ENCODE measurements at places on chromosomes 16 and 17. TPM values are rescaled to one million over a fixed set of nuclear protein-coding genes. Genes with fewer than 3 reads are reported as not detected.

The PPP1R27 gene
- 0.22 TPM for polyA plus RNA-seq

The SLC12A3 gene
- polyA plus RNA-seq: 26.3 TPM

The RPRML gene
- not detected for polyA plus RNA-seq

The ACSM2A gene
- 88.7 TPM for polyA plus RNA-seq

The MMP28 gene
- 1.2 TPM for polyA plus RNA-seq

The GRIN2C gene
- 0.18 TPM for polyA plus RNA-seq

The NOD2 gene
- polyA plus RNA-seq: 0.65 TPM

The GCGR gene
- polyA plus RNA-seq: 9.2 TPM

The SOX8 gene
- 2.9 TPM for polyA plus RNA-seq

The SDK2 gene
- 9.3 TPM for polyA plus RNA-seq

The USP7 gene
- polyA plus RNA-seq: 151 TPM

The TPSAB1 gene
- not detected for polyA plus RNA-seq

The ZSCAN10 gene
- polyA plus RNA-seq: 0.10 TPM

The GDPD1 gene
- polyA plus RNA-seq: 12.5 TPM

The MSI2 gene
- polyA plus RNA-seq: 106 TPM

The CMTM2 gene
- 0.75 TPM for polyA plus RNA-seq

The HBA2 gene
- 570 TPM for polyA plus RNA-seq

The UNKL gene
- 19.8 TPM for polyA plus RNA-seq

The TBC1D3C gene
- not detected for polyA plus RNA-seq

The MPP2 gene
- polyA plus RNA-seq: 6.4 TPM

The TLCD2 gene
- polyA plus RNA-seq: 6.7 TPM

The ARHGAP44 gene
- 8.9 TPM for polyA plus RNA-seq

The SGSH gene
- polyA plus RNA-seq: 41.8 TPM

The CSH2 gene
- 0.20 TPM for polyA plus RNA-seq

The CCL5 gene
- polyA plus RNA-seq: 1.5 TPM

The SMPD3 gene
- 1.3 TPM for polyA plus RNA-seq

The IGFALS gene
- 1.6 TPM for polyA plus RNA-seq

The PDILT gene
- 0.33 TPM for polyA plus RNA-seq

The GAA gene
- 33.3 TPM for polyA plus RNA-seq

The GALK1 gene
- 25.0 TPM for polyA plus RNA-seq

The GID4 gene
- 14.0 TPM for polyA plus RNA-seq

The CLEC18C gene
- polyA plus RNA-seq: 63.6 TPM

The CD300A gene
- polyA plus RNA-seq: 0.91 TPM

The RAPGEFL1 gene
- polyA plus RNA-seq: 13.2 TPM

The MMP25 gene
- polyA plus RNA-seq: 1.7 TPM

The EXOSC6 gene
- polyA plus RNA-seq: 23.2 TPM

The SPIRE2 gene
- 15.7 TPM for polyA plus RNA-seq

The KRT17 gene
- 1.1 TPM for polyA plus RNA-seq

The TSPOAP1 gene
- polyA plus RNA-seq: 62.3 TPM

The EVPL gene
- polyA plus RNA-seq: 19.8 TPM
